ENCODE measurements at places on chromosomes 7 and 10.

GRCh38 chr7:55052081-55052480, 33.3 kb downstream of the EGFR start:
- no peak for DNase-seq

DNA sequence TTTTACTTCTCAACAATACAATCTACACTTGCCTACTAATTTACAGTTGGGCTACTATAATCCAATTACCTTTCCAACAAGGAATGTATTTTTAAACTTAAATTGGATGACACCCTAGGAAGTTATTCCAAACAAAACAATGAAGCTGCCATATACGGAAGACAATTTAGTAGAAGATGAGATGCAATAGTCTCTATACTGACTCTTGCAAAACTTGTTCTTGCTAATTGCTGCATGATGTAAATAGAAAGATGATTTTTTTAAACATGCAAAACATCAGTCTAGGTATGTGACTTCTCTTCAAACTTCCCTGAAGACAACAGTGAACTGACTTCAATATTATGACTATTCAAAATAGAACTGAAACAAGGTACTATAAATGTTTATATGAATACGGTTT, 17.6 kb downstream of the NT5C3A start:
- DNase-seq, result no peak

DNA sequence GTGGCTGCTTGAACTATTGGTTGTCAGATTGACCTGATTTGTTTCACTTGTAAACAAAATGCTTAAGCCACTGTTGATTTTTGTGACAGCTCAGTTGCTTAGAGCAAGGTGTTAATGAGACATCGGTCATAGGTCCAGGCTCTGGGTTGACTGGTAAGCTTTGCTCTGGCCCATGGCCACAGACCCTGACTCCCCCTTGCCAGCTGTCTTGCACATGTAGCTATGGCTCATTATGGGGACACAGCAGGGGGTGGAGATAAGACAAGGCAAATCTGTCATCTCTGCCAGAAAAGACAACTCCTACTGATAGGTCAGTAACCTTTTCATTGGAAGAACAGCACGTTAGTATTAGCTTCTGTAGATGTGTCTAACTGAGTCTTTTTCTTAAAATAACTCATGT, 95.3 kb downstream of the KAT6B start:
- no peak for DNase-seq

- no peak for DNase-seq
These were observed 259.6 kb downstream of the USP6NL start for GRCh38 chr10:11351801-11352200.

GRCh38 chr7:95716357-95717122, 55.8 kb upstream of the DYNC1I1 start:
- no peak for DNase-seq
